Progenitor cell of endocrine pancreas (in vitro differentiated cells): ENCODE measurements at places on chromosomes 11 and 22. TPM values are rescaled to one million over a fixed set of nuclear protein-coding genes. Genes with fewer than 3 reads are reported as not detected.
A peak's percentile ranks its signal among the peaks of the same experiment; 100 is the strongest.

- no peak for DNase-seq
Observed at GRCh38 chr11:104011044-104011443, 25.4 kb upstream of the DDI1 start.

The CECR2 gene
- total RNA-seq, result 37.6 and 40.5 TPM in 2 replicates

DNA sequence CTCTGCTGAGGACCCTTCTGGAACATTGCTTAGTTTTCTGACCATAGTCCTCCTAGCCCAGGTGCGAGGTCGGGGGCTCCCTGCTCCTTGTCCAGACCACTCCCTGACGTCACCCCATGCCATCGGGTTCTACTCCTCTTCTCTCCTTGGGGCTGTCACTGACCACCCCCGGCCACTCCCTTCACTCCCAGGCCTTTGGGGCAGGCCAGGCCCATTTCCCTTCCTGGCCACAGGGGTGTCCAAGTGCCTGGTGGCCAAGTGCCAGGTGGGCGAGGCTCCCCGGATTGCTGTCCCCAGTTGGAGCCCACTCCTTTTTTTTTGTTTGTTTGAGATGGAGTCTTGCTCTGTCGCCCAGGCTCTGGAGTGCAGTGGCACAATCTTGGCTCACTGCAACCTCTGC lies 19.5 kb downstream of the MRGPRD start:
- no peak for DNase-seq

The CRYAB gene
- total RNA-seq, result 1.2 TPM in 1 of 2 replicates, not detected in the other

DNA sequence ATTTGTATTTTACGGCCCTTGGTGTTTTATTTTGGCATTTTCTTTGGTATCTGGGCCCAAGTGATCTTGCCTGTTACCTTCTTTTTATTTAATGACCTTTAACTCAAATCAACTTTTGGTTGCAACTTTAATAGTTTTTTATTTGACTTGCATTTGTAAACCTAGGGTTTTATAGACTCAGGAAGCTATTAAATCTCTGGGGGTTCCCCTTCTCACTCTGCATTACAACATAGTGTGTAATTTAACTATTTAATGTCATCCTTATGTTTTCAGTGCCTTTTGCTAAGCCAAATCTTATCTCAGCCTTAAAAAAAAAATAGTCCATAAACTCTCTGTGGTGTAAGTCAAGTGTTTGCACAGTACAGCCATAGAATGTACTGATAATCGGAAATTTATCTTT lies 3.4 kb downstream of the FJX1 start:
- no peak for DNase-seq

DNA sequence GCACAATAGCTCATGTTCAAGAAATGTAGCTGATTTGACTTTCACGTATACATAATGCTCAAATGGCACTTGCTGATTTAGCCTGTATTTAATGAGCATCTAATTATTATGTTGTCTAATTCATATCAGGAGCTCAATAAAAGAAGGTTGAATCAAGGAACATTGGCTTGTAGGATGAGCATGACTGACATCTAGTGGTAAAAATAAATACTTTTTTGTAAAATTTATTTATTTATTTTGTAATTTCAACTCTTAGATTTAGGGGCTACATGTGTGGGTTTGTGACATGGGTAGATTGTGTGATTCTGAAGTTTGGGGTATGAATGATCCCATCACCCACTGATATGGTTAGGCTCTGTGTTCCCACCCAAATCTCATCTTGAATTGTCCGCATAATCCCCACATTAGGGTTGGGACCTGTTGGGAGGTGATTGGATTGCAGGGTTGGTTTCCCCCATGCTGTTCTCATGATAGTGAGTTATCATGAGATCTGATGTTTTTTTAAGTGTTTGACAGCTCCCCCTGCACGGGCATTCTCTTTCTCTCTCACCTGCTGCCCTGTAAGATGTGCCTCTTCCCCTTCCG lies 1.7 kb upstream of the OR52E5 start:
- DNase-seq, result no peak

The INS gene
- total RNA-seq, result 68.7 and 75.2 TPM in 2 replicates

- DNase-seq, result no peak
Observed at GRCh38 chr11:111308140-111308539, 9.8 kb downstream of the POU2AF3 start.

The TLCD5 gene
- 8.9 and 9.3 TPM in 2 replicates for total RNA-seq

The OR10A2 gene
- not detected in 2 replicates for total RNA-seq

DNA sequence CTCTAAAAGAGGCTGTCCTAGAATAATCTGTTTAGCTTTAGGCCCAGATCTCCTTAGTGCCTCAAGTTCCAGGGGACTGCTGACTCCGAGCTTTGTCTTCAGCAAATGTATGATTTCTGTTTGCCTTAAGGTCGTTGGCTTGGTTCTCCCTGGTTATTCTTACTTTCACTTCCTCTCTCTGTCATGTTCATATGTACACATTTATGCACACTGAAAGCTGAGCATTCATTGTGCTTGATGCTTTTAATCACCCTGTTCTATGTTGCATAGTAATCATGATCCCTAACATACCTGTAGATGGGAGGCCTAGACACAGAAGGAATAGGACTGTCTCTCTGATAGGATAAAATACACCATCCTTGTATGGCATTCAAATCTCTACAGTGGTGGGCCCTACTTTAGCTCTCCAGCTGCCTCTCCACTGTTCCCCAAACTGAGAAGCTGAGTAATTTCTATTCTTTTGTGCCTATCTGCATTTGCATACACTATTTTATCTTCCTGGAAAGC lies 7.2 kb downstream of the PPFIBP2 start:
- no peak for DNase-seq

- no peak for DNase-seq
Observed at GRCh38 chr22:43689356-43689755, 122.7 kb downstream of the EFCAB6 start.

- no peak for DNase-seq
Observed at GRCh38 chr11:89495951-89496350, 4.8 kb upstream of the NOX4 start.

- no peak for DNase-seq
Observed at GRCh38 chr11:79675081-79675480, 234.3 kb upstream of the TENM4 start.

- no peak for DNase-seq
Observed at GRCh38 chr22:42080287-42080686, 787 bp downstream of the SMDT1 start.

The LSP1 gene
- not detected in 2 replicates for total RNA-seq

- no peak for DNase-seq
Observed at GRCh38 chr11:10701982-10702381, 8.4 kb upstream of the IRAG1 start.

The PRR33 gene
- total RNA-seq, result not detected in 2 replicates

GRCh38 chr11:76791861-76792260 lies 8.7 kb downstream of the TSKU start:
- no peak for DNase-seq

DNA sequence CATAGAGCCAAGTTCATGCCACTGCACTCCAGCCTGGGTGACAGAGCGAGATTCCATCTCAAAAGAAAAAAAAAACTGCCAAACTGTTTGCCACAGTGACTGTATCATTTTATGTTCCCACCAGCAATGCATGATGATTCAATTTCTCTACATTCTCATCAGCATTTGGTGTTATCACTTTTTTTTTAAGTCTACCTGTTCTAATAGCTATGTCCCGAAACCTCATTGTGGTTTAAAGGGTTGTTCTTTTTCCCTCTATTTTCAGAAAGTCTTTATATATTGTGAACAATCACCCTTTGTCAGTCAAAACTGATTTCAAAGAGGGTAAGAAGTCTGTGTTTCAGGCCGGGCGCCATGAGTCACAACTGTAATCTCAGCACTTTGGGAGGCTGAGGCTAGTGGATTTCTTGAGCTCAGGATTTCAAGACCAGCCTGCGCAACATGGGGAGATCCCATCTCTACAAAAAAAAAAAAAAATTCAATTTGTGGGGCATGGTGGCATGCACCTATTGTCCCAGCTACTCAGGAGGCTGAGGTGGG lies 14.8 kb upstream of the FAM168A start:
- DNase-seq, result no peak

GRCh38 chr11:128905345-128906184 lies 14.4 kb downstream of the KCNJ5 start:
- DNase-seq, result peak; percentile 25

The OR5A1 gene
- total RNA-seq, result not detected in 2 replicates

The CRACR2B gene
- total RNA-seq, result 50.9 and 52.9 TPM in 2 replicates

The FXYD6 gene
- 26.1 and 28.5 TPM in 2 replicates for total RNA-seq

GRCh38 chr22:46764140-46764680 lies 1.8 kb downstream of the TBC1D22A start:
- DNase-seq, result no peak

DNA sequence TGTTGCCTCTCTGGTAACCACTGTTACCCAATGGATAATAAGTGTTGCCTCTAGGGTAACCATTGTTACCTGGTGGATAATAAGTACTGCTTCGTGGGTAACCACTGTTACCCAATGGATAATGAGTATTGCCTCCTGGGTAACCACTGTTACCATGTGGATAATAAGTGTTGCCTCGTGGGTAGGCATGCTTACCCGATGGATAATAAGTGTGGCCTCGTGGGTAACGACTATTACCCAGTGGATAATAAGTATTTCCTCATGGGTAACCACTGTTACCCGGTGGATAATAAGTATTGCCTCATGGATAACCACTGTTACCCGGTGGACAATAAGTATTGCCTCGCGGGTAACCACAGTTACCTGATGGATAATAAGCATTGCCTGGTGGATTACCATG lies 13.8 kb upstream of the NXPE4 start:
- no peak for DNase-seq

GRCh38 chr11:116311206-116311605 lies 461.6 kb downstream of the BUD13 start:
- DNase-seq, result no peak

DNA sequence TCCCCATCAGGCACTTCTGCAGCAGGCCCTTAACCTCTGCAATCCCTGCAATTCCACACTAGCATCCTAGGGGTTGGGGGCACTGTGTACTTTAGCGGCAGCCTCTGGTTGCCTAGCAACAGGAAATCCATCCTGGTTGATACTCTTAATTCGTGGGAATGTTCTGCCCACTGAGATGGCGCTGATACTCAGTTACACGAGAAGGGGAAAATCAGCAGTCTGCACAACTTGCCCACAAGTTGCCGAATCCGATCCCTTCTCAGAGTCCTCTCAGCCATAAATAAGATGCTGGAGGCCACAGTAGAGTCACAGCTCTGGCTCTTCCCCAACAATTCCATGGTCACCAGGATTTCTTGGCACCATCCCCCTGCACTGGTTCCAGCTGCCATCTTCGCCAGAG lies 57.6 kb upstream of the CRYBB3 start:
- no peak for DNase-seq

The SMCO4 gene
- 25.9 and 26.5 TPM in 2 replicates for total RNA-seq

DNA sequence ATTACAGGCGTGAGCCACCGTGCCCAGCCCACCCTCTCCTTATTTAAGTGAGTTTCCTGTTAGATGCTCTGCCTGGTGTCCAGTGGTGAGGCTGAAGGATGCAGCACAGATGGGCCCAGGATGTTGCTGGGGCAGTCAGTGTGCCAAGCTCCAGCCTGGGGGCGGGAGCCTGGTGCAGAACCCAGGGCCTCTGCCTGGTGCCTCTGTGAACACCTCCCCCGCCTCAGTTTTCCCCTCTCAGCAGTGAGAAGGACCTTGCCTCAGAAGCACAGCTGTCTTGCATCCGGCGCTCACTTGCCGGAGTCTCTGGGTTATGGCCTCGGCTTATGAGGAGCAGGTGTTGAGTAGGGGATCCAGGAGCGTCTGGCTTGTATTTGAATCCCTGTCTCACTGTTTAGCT lies 116.2 kb downstream of the KIAA1671 start:
- DNase-seq, result no peak

- DNase-seq, result peak; percentile 2
Observed at GRCh38 chr11:68997995-68998348, 15.1 kb downstream of the MRGPRF start.

- DNase-seq, result no peak
Observed at GRCh38 chr11:123483466-123483865, 53.4 kb downstream of the GRAMD1B start.
